ENCODE measurements at places on chromosomes 1 and 21.

DNA sequence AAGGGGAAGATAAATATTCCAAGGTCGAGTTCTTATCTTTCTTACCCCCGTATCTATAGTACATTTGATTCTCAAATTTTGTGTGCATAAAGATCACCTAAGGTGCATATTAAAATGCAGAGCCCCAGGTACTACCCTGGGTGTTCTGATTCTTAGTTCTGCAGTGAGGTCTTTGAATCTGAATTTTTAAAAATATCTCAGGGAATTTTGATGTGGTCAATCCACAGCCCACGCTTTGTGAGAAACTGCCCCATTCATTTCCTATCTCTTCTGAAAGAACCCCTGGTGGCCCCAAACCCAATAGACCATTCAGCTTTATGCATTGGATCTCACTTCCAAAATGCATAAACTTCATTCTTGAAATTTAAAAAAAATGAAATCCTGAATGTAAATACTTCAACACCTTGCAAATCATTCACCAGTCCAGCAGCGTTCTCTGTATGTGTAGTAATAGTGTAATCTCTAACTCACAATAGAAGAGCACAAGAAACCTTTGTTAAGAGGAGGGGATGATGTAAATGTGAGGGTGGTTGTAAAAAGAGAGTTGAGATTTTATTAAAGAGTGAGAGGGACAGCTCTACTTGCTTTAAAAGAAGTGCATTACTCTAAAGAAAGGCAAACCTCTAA lies 108.8 kb upstream of the ZP4 start:
- DNase-seq = no peak

- no peak for DNase-seq
Observed at GRCh38 chr1:113292603-113293255, 97.6 kb upstream of the MAGI3 start.

- DNase-seq = no peak
Observed at GRCh38 chr1:71157715-71158114, 76.9 kb upstream of the ZRANB2 start.

DNA sequence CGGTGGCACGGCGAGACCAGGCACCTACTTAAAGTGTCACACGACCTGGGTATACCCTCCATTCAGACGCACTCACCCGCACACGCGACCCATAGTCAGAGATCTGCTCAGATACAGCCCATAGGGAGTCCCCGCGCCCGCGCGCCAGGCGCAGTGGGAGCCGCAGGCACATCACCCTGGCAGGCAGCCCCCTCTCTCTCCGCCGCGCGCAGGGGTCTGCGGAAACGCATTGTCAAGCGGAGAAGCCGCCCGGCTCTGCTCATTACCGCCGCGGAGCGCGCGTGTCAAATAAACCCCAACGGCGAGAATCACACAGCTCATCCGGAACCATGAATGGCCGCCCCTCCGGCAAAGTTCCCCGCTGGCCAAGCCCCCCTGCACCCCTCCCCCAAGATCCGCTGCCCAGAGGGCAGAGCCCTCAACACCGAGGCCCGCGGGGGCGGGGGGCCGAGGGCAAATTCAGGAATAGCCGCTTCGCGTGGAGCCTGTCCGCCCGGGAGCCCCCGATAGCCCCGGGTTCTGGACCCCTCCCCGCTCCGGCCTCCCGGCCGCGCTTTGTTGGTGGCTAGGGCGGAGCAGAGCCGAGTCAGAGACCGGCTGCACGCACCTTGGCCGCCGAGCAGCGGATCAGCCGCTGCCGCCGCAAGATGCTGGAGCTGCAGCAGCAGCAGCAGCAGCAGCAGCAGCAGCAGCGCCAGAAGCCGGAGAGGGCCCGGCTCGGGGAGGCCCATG lies 522 bp downstream of the LRP8 start:
- peak; percentile 34 for DNase-seq

- no peak for DNase-seq
Observed at GRCh38 chr1:149926296-149926695, 1.3 kb downstream of the SF3B4 start.

DNA sequence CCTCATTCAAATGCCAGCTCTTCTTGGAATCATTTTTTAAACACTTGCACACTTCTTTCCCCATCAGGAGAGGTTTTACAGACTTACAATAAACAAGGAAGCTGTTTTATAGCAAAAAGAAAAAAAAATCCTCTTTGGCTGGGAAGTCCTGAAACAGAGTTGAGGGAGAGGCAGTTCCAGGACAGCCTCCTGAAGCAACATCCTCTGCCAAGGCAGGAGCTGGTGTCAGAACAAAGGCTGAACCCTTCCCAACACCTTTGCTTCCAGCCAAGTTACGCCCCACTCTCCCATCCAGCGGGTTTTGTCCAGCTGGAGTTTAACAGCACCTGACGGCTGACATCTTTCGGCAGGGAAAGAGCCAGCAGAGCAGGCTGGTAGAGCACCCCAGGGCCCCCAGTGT lies 287.8 kb downstream of the RRAGC start:
- DNase-seq = no peak

DNA sequence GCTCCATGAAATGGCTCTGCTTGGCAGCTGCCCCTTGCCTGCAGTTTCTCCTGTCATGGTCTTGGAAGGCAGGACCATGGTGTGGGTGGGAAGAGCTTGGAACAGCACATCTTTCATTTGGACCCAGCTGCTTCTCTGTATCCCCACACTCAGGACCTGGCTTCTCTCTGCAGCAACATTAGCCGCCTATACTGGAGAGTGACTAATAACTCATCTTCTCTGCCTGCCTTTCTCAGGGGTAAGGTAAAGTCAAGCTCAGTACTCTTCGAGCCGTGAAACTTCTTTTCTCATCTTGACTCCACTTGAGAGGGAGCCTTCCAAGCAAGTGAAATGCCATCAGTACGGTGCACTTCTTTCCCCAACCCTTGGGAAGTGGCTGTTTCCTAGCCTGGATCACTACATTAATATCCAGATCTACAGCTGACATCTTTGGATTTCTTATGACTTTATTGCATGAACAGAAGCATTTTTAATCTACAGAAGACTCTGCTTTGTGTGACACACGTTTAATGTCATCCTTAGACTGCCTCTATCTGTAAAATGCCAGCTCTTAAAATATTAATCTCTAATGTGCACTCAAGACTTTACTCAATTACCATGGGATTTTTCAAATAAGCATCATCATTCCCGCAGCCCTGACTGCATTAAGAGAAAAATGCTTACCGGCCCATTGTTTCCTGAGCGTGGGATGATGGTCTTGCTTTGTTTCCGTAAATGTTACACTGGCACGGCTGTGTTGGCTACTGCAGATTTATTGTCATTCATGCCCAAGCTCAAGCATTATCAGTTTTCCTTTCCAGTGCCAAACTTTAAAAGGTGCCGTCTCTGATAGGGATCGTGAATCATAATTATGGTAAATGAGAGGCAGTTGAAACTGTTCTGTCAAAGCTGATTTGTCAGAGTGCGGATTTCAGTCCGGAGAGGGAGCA lies 242.9 kb downstream of the HHAT start:
- no peak for DNase-seq

DNA sequence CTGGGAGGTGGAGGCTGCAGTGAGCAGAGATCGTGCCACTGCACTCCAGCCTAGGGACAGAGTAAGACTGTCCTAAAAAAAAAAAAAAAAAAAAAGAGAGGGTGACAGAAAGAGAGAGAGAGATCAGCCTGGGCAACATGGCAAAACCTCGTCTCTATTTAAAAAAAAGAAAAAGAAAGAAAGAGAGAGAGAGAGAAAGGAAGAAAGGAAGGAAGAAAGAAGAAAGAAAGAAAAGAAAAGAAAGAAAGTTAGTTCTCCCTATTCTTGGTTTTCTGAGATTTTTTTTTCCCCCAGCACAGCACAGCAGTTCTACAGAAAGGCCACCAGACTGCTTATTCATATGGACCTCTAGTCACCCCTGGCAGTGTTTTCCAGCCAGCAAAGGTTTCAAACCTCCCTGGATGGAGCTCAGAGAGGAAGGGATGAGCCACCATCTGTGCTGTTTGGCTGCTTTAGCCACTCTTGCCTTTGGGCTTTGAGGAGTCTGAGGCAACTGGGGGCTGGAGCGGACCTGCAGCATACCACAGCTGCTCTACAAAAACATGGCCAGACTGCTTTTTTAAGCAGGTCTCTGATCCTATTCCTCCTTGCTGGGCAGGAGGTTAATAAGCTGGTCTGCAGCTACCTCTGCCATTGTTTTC lies 10.6 kb downstream of the S100A6 start:
- no peak for DNase-seq

DNA sequence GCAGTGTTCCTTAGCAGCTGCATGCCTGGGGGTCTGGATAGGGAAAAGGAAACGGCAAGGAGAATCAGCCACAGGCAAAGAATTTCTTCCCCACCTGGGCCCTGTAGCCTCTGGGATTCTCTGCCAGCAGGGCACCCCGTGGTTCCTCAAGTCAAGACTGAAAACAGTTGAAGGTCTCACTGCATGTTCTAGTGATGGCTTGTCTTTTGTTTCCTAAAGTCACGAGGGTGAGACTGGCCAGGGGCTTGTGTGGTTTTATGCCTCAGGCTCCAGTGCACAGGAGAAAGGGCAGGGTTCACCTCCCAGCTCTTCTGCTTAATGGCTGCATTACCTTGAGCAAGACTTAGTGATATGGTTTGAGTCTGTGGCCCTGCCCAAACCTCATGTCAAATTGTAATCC lies 53.2 kb upstream of the B3GALT5 start:
- DNase-seq = no peak

DNA sequence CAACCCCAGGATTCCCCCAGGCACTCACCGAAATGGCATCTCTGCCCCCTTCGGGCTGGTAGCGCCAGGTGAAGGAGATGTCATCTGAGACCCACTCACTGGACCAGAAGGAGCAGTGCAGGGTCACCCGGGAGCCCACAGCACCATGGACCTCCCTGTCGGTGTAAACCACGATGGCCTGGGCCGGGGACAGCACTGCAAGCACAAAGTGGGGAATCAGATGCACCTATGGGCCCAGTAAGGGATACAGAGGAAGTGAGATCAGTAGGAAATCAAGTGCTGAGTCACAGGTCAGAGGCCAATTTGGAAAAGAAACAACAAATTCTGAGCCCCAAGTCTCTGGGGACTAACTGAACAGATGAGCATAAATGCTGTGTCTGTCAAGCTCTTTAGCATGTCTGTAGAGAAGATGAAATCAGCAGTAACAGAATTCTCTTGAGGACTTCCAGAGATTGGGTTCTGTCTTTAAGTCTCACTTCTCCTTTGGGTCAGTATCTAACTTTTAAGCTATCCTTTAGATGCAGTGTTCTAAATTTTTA lies 2.5 kb downstream of the MPZ start:
- DNase-seq = no peak

DNA sequence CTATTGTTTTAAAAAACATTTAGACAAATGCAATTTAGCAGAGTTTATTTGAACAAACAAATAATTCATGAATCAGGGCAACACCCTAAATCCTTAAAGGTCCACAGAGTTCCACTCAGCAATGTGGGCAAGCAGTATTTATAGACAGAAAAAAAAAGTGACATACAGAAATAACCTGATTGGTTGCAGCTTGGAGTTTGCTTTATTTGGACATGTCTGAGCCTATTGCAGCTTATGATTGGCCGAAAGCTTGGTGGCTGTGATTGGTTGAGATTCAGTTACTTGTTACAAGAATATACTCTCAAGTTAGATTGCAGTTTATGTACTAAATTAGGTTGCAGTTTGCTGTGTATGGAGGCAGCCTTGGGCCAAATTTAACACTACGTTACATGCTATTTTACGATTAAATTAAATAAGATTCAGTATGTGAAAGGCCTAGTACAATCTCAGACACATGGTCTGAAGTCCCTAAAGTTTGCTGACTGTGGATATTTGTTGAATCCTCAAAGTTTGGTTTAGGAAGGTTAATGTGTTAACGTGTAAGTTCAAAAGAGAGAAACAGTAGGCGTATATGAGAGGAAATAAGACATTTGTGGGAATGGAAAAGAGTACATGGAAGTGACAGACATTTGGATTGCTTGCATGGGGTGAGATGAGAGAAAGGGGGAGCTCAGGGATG lies 6.9 kb upstream of the CAMSAP2 start:
- DNase-seq = no peak

- DNase-seq = no peak
Observed at GRCh38 chr1:209513226-209513625, 70.3 kb upstream of the CAMK1G start.

GRCh38 chr1:199041173-199041914 lies 402.5 kb downstream of the PTPRC start:
- DNase-seq = no peak

Data from stimulated activated CD8-positive, alpha-beta memory T cell treated with anti-CD3 and anti-CD28 coated beads, Interleukin-2, amount 100 ng/mL, for 48 hours (primary cell).